HT1080 (cell line): ENCODE measurements at places on chromosomes 1 and 21.
A peak's percentile ranks its signal among the peaks of the same experiment; 100 is the strongest.

GRCh38 chr1:77984629-77985028 lies 5.8 kb upstream of the FUBP1 start:
- DNase-seq = no peak

DNA sequence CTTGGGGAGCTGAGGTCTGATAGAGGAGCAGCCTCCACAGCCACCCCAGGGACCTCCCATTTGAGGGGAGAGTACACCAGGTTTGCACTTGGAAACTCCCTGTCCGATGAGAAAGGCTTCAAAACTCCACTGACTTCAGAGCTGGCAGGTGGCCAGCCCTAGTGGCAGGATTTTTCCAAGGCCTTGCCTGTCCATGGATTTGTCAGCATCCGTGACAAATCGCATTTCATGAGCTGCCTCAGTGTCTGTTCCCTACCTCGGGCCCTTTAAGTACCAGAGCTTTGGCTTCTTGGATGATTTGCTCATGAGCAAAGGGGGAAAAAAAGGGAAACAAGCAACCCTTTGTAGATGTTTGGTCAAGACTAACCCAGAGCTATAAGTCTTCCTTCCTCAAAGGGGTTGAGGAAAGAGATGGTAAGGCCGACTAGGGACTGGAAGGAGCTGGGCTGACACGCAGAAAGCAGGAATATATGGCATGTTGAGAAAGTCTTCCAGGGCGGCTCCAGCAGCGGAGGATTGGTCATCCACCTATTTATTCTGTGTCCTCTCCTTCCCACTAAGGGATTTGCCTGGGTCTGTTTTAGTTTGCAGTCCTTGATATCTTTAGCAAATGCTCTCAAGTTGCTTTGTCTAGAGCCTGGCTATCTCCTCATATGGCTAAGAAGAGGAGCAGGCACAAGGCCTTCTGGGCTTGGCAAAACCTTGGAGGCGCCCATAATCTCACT lies 2.7 kb upstream of the HSPG2 start:
- DNase-seq = peak; percentile 85

DNA sequence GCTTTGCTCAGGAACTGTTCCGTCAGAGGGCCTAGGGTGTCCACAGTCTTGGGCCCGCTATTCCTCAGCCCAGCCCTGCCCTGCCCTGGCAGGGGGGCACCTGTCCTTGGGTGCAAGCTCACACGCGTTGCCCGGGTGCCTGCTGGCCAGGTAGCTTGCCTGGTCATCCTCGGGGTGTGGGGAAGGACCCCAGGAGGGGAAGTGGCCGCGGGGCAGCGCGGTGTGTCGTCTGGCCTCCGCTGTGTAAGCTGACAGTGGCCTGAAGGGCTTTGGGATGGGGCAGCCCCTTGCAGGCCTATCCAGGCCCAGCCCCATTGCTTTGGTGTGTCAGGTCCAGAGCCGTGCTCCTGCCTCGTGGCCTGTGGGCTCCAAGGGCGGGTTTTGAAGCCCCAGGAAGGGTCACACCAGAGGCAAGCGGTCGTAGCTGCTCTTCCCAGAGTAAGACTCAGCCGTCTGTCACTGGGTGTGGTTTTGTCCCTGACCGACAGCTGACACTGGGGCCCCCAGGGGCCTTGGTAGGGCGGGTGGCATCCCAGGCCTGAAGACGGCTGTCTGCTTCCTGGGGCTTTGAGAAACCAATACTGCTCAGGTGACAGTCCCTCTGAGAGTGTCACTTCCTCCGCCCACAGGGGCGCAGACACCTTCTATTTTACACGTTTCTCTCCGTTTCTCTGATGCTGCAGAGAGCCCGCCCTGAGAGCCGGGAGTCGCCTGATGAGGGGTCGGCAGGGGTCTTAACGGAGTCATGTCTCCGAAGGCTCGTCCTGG lies 72.1 kb downstream of the SKI start:
- no peak for DNase-seq

DNA sequence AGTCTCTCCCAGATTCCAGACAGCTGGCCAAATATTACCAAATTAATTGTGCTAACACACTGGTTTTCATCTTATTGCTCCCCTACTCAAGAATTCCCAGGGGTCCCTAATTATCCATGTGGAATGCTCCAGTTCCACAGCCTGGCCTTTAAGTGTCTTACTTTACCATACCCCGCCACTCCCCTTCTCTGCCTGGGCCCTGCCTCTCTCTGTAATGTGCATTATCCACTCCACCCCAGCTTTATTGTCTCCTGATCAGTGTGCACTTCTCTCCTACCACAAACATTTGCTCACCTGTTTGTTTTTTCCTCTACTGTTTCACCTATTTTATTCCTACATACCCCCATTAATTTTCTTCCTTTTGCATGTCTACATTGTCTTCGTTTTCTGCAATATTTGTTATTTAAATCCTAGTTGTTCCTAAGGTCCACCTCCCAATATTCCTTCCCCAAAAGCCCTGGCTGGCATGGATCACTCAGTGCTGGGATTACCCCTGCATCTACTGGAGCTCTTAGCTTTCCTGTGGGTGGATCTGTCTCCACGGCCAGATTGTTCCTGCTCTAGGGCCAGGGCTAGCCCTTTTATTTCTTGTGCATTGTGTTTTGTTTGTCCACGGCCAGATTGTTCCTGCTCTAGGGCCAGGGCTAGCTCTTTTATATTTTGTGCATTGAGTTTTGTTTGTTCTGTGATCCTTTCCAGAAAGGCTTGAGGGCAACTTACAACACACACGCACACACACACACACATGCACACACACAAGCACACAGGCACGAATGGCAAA lies 33.4 kb upstream of the ATP1B1 start:
- DNase-seq = no peak

DNA sequence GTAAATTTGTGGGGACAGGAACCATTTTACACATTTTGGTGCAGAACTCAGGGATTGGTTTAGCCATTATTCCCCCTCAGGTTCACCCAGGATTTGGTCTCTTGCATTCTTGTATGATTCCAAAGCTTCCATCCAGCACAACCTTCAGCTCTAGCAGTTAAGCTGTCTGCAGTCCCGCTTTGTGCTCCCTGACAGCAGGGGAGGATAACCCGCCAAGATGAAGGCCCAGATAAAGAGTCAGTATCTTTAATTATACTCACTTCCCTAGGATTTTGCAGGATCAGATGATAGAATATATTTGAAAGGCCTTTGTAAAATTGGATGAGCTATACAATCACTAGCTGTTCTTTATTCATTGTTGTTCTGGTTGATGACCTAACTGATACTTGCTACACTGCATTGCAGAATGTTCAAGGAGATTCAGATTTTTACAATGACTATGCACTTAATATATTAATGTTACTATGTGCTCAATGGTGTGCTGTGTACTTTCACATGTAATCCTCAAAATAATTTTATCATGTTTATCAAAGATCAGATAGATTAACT lies 49.8 kb downstream of the SLC16A1 start:
- no peak for DNase-seq

- no peak for DNase-seq
Measured at GRCh38 chr1:218565377-218565776, 220.2 kb downstream of the TGFB2 start.

- DNase-seq = no peak
Measured at GRCh38 chr1:204192589-204193352, 3.5 kb downstream of the KISS1 start.

DNA sequence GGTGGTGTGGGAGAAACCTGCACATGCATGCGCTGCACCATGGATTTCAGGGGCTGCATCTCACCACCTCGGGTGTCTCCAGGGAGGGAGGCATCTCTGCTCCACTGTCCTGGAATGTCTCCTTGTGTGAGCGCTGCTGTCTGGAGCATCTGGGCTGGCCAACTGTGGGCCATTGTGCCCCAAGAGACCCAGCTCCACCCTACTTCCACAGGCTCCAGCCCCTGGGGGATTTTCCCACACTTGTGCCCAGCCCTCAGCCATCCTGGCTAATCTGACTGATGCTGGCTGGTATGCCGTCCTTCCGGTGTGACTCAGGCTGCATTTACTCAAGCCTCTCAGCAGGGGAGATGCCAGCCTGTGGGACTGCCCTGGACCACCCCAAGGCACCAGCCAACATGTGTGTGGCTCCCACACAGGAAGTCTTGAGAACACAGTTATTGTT lies 62.0 kb downstream of the TRIM11 start:
- DNase-seq = peak; percentile 77

GRCh38 chr1:82337635-82338034 lies 536.9 kb downstream of the ADGRL2 start:
- DNase-seq = no peak

GRCh38 chr1:64505944-64506655 lies 36.2 kb downstream of the CACHD1 start:
- peak; percentile 16 for DNase-seq

GRCh38 chr1:7454895-7455784 lies 316.0 kb upstream of the VAMP3 start:
- no peak for DNase-seq

DNA sequence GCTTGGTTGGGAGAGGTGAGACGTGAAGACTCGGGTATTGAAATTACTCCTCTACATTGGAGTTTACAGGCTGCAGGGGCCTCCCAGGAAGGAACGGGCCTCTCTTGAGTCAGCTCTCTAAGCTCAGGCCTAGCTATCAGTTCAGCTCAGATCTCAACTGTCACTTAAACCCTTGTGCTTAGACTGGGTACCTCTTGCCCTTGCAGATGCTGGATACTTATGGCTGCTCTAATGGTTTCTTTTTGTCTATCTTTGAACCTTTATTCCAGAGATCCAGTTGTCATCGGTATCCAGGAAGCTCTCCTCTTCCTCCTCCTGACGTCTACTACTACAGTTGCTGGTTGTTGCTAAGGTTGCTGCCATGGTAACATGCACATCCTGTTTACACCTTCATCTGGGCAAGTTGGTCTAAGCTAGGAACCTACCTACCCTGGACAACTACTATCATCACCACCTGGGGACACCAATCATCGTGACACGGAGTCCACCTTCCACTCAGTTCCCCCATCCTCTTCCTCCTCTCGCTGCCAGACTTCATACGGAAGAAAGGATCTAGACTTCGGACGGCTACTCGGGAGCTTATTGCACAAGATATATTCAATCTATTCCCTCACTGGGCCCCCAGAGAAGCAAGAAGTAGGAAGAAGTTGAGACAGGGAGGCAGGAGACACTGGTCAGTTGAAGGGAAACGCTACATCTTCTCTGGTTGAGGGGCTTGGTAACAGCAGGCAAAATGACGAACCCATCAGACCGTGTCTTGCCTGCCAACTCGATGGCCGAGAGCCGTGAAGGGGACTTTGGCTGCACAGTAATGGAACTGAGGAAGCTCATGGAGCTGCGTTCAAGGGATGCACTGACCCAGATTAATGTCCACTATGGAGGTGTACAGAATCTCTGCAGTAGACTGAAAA lies 56.1 kb downstream of the ATP2B4 start:
- peak; percentile 42 for DNase-seq

- no peak for DNase-seq
Measured at GRCh38 chr1:202131956-202132821, 9.5 kb downstream of the GPR37L1 start.

DNA sequence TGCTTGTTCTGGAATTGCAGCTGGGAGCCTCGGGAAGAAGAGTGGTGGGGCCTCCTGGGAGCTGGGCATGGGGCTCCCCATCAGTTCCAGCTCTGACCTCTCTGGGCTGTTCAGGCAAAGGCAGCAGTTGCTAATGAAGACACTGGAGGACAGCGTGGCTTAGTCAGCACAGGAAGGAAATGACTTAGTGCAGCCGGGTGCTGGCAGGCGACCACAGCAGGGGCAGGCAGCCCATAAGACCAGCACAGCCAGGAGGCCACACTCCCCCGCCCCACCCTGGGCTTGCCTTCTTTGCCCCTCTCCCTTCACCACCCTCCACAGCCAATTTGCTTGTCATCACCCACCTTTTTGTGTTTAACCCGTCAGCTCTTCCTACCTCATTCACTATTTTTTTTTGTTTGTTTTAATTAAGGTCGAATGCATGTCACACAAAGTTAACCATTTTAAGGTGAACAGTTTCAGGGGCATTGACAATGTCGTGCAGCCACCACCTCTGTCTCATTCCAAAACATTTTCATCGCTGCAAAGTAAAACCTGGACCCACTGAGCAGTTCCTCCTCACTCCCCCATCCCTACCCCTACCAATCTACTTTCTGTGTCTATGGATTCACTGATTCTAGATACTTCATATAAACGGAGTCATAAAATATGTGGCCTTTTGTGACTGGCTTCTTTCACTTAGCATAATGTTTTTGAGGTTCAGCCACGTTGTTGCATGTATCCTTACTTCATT lies 10.9 kb downstream of the OLIG2 start:
- peak; percentile 93 for DNase-seq

DNA sequence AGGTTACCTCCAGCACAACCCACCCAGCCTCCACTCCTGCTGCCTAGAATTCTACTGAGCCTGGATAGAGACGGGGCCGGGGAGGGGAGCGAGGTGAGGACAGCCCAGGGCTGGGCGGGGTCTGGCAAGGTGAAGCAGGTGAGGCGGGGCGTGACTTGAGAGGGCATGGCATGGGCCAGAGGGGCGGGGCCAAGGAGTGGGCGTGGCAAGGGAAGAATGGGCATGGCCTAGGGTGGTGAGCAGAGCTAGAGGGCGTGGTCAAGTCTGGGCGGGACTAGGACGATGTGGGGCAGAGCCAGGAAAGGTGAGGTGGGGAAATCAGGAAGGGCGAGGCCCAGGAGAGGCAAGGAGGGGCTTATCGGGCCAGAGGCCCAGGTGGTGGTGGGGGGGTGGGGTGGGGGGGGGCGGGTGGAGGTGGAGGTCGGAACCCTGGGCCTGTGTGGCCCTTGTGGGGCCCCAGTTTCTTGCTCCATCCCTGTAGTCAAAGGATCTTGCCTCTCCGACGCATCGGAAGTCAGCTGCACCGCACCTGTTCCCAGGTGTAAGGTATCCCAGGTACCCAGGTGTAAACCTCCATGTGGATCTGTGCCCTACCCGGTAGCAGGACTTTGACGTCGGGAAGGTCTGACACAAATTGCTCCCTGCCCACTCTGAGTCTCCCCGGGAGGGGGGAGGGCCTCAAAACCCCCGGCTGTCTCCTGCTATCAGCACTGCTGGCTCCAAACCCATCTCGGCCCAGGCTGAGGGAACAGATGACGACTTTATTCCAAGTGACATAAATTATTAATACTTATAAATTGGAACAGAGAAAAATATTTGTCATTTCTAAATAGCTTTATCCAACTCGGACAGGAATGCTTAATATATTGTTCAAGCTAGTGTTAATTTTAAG lies 32.9 kb upstream of the UTS2 start:
- no peak for DNase-seq

DNA sequence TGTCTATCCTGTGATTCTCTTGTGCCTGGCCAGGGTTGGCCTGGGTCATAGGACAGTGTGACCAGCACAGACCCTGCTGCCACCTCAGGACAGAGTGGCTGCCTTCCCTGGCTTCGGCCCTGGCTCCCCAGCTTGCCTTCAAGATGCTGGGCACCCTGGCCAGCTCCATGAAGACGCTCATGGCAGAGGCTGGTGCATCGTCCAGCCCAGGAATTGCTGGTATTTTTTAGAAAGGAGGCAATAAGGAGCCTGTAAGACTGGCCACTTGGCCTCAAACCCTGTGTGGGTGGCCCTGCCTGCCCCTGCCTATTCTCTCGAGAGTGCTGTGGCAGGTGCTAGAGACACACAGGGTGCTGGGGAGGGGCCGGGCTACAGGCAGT lies 70.4 kb upstream of the ACTRT2 start:
- DNase-seq = no peak

- no peak for DNase-seq
Measured at GRCh38 chr1:178495741-178496409, 889 bp downstream of the CLEC20A start.
